Activated naive CD4-positive, alpha-beta T cell treated with anti-CD3 and anti-CD28 coated beads, Interleukin-2, amount 10 ng/mL, durations not matched to agents 5 hours and 36 hours (primary cell): ENCODE measurements at places on chromosomes 2 and 18. TPM values are rescaled to one million over a fixed set of nuclear protein-coding genes. Genes with fewer than 3 reads are reported as not detected.

CFAP53 gene
- 0.45 TPM for total RNA-seq

ERLEC1 gene
- total RNA-seq, result 23.5 TPM

RAD51AP2 gene
- total RNA-seq, result not detected

SERPINB5 gene
- not detected for total RNA-seq

GPR75 gene
- 2.3 TPM for total RNA-seq

CLHC1 gene
- 11.3 TPM for total RNA-seq

C2orf76 gene
- total RNA-seq, result 4.8 TPM
